ENCODE measurements at places on chromosomes 12 and 14.

- no peak for DNase-seq
These were observed 55.9 kb upstream of the LRRK2 start for GRCh38 chr12:40168868-40169267.

DNA sequence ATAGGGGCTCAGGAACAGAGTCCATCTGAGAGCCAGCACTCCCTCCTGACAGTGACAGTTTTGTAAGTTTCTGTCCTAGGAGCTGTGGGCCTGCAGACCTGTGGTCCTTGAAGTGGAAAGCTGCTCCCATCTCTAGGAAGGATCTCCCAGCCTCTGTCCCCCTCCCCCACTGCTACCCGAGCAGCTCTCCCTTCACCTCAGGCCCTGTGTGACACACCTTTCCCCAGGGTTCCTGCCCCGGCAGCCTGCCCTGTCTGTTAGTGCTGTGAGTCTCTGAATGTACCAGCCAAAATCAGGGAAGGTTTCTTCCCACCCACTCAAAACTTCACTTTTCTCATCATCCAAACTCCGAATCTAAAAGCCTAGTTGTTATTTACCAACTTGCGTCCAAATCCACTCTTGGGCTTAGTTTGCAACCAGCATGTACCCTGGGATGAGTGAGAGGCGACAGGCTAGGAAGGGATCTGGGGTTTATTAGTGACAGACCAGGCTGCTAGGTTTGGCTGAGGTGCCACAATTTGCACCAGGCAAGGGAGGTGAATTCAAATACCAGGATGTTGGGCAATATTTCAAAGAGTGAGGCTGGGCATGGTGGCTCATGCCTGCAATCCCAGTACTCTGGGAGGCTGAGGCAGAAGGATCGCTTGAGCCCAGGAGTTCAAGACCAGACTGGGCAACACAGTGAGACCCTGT, 39.9 kb downstream of the NINJ2 start:
- no peak for DNase-seq

GRCh38 chr12:83322809-83323208, 636.1 kb downstream of the TMTC2 start:
- DNase-seq, result no peak

- DNase-seq, result no peak
These were observed 52.4 kb upstream of the FRS2 start for GRCh38 chr12:69417741-69418167.

DNA sequence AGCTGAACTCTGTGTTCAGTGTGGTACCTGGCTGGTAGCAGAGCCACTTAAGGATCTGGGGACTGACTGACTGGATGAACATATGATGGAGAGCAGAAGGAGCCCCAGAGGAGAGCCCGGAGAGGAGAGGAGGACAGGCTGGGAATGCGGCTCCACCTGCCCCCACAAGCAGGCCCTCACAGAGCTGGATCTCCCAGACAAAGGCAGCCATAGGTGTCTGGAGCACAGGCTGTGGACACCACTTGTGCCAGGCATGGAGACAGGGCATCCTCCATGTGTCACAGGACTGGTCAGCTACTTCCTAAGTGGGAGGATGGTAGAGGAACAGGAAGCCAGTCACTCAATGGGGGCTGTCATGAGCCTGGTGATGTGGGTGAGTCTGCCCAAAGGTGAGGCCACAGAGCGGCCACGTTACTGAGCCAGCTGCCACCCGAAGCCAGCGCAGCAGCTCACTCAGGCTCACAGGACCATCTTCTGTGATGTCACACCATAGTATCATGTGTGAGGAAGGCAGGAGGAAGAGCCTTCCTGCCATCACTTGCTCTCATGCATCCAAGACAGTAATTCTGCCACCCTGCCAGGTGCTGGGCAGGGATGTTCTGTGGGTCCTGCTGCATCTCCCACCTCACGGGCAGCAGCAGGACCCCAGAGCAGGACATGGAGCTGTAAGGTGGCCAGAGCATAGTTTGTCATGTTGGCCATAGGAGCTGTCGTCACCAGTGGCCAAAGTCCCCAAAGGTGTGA, 72.1 kb downstream of the PRIMA1 start:
- no peak for DNase-seq

All from stimulated activated naive CD8-positive, alpha-beta T cell treated with anti-CD3 and anti-CD28 coated beads, Interleukin-15, Interleukin-2, amounts not matched to agents 100 U/mL and 50 U/mL, for 24 hours (primary cell).